Left renal pelvis (tissue), 4 donors: ENCODE measurements at places on chromosomes 2 and 18. TPM values are rescaled to one million over a fixed set of nuclear protein-coding genes. Genes with fewer than 3 reads are reported as not detected.

PIEZO2 gene
- 30.7 TPM for polyA plus RNA-seq

TUBB8B gene
- 0.42 TPM for polyA plus RNA-seq

CD302 gene
- polyA plus RNA-seq: 13.7 TPM

LAMA3 gene
- polyA plus RNA-seq: 2.3 TPM

TCF23 gene
- 3.2 TPM for polyA plus RNA-seq

FBXO15 gene
- polyA plus RNA-seq: 3.7 TPM
